ENCODE measurements at places on chromosomes 4 and X.

DNA sequence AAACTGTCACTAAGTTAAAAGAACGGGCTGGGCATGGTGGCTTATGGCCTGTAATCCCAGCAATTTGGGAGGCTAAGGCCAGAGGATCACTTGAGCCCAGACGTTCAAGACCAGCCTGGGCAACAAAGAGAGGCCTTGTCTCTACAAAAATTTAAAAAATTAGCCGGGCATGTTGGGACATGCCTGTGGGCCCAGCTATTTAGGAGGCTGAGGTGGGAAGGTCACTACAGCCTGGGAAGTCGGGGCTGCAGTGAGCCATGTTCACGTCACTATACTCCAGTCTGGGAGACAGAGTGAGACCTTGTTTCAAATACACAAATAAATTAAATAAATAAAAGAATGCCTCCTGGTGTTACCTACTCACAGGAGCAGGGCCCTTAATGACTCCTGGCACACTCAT, 69.5 kb downstream of the APBB2 start:
- no peak for DNase-seq

- no peak for DNase-seq
These were observed 54.5 kb downstream of the TAF1 start for GRCh38 chrX:71420686-71421085.

DNA sequence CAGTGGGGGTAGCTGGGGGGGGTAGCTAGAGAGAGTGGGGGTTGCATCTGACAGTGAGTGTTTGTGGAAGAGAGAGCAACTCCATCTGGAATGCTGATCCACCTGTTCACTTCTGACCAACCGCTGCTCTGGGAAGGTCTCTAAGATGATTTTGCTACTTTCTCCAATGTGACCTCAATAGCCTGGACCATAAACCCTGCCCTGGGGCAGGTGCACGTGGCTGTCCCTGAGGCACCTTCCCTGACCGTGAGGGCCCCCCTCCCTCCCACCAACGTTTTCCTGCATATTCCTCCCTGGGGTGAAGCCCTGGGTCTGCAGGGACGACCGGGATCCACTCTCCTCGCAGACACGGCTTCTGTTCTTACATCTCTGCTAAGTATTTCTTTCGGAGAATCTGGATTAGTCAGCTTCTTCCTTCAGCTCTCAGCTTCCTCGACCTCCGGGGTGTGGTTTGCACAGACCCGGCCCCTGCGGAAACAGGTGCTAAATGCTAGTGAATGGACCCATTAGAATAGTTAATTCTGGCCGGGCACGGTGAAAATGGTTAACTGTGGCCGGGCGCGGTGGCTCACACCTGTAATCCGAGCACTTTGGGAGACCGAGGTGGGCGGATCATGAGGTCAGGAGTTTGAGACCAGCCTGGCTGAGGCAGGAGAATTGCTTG, 21.4 kb upstream of the PLCXD1 start:
- DNase-seq = no peak

DNA sequence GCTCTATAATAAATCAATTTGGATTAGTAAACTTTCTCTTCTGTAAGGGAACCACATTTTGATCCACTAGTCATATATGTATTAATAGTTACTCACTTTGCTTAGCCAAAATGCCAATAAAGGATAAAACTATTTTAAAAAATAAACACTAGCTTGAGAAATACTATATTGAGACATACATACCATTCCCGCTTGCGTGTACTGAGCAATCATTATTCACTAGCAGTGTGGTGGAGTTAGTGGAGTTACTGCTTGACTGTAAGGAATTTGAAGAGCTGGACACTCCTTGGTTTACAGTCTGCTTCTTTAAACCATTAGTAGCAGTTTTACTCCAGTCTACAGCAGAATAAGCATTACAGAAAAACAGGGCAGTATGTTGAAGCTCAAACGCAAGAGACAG, 10.8 kb upstream of the PHKA2 start:
- no peak for DNase-seq

- no peak for DNase-seq
These were observed 20.9 kb downstream of the INTS6L start for GRCh38 chrX:135541351-135541750.

GRCh38 chrX:9855561-9856283, 69.5 kb downstream of the SHROOM2 start:
- no peak for DNase-seq

DNA sequence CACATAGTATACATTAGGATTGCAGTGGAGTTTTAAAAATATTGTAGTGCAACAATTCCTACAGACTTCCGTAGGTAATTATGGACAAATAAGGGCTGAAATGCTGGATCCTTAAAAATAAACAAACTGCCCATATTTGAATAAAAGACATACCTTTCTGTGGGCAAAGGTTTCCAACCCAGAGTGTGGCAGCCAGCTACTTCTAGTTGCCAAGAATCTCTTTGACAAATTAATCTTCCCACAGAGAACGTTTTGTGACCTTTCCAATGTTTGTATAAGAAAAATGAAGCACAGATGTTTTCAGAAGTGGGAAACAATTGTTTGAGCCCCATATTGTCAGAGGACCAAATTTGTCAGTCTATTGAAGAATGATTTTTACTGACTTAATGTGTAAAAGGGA, 21.1 kb downstream of the GRPR start:
- DNase-seq = no peak

DNA sequence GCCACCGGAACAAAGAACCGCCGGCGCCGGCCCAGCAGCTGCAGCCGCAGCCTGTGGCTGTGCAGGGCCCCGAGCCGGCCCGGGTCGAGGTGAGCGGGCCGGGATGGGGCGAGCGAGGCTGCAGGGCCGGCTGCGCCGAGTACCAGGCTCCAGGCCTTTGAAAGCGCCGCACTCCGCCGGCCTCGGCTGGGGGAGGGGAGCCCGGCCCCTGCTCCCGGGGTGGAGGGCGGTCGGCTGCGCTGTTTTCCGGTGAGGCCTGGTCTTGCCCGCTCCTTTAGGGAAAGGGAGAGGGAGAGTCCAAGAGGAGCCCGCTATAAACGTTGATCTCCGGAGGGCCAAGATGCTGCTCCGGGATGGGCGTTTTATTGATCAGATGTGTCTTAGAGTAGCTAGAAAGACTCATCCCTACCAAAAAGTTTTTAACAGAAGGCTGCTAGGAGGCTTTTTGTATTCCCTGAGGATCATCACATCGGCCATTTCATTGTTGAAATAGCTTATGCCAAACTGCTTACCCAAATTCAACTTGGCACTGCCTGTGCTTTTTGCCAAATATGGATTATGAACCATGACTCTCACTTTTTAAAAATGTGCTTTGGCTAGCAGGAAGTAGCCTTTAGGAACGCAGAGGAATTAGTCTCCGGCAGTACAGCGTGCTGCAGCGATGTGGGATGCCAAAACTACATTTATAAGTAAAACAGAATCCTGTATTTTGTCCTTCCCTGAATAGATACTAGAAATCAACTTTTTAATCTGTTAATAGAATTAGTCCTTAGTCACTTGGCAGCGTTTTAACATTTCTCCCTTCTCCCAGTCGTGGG, 760 bp downstream of the TMEM165 start:
- no peak for DNase-seq

- DNase-seq = no peak
These were observed 200.0 kb downstream of the DCLK2 start for GRCh38 chr4:150278206-150278605.

GRCh38 chr4:158856852-158857251, 88.0 kb downstream of the FNIP2 start:
- peak; percentile 42 for DNase-seq

DNA sequence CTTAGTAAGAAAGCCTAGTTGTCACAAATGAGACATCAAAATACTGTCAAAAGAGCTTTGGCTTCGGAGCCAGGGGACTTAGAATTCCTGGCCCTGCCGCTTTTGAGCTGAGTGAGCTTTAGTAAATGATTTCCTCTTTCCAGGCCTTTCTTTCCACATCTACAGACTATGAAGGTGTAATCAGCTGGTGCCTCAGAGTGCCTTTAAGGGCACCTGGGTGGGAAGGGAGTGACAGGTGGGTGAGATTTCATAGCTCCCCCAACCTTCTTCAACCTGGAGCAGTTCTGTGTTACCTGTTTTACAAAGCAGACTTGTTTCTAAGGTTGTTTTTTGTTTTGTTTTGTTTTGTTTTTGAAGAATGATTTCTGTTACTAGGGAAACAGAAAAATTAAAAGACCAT, 154.7 kb upstream of the BOD1L1 start:
- no peak for DNase-seq

DNA sequence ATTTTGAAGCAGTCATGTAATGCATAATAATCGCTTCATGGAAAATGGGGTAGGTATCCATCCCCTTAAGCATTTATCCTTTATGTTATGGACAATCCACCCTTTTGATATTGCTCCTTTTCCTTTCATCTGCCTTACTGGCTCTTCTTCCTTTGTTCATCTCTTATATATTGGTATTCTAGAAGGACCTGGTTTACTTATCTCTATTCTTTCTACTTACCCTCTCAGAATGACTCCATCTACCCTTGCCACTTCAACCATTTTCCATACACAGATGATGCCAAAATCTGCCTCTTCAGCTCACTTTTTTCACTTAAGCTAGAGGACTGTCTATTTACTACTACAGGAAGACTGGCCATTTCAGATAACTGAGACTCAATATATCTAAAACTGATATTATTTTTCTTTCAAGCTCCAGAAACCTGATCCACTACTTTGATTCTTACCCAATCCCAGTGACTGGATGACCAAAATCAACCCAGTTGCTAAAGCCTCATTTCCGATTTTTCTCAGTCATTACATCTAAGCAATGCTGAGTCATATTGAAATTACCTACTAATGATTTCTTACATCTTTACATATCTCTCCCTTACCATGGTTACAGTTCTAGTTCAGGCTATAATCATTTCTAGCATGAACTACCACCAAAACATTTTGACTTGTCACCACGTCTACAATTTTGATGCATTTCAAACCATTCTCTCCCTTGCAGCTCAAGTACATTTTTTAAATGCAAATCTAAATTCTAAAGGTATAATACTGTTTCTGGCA, 93.7 kb downstream of the FAAH2 start:
- DNase-seq = no peak

DNA sequence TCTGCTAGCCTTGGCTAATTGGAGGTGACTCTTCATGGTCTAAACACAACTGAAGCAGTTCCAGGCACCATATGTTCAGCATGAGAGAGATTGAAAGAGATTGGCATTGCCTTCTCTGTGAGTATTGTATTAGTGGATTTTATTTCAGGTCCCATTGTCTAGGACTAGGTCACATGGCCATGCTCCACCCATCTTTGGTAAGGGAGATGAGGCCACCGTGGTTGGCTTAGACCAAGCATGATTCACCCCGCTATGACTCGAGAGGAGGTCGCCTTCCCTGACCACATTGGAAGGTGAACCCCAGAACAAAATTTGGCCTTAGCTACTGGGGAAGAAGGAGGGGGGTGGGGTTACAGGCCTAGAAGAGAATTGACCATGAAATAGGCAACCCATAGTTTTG, 109.9 kb upstream of the BCOR start:
- no peak for DNase-seq

- no peak for DNase-seq
These were observed 86.0 kb downstream of the PCYT1B start for GRCh38 chrX:24561121-24561520.
